ENCODE measurements at places on chromosomes 2 and 18.

DNA sequence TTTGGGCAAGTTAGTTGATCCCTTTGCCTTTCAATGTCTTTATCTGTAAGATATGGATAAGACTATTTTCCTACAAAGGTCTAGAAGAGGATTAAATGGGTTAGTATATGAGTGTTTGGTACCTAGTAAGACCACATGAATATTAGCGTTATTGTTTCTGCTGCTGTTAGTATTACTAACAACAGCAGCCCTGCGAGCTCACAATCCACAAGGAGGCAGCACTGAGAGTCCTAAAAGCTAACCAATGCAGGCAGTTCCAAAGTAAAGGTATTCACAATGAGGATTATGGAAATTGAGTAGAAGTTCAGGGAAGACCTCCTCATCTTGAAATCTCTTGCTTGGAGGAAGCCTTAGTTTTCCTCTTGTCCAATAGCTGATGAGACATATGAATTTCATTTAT is 248.9 kb downstream of the TDRD15 start:
- DNase-seq: no peak

DNA sequence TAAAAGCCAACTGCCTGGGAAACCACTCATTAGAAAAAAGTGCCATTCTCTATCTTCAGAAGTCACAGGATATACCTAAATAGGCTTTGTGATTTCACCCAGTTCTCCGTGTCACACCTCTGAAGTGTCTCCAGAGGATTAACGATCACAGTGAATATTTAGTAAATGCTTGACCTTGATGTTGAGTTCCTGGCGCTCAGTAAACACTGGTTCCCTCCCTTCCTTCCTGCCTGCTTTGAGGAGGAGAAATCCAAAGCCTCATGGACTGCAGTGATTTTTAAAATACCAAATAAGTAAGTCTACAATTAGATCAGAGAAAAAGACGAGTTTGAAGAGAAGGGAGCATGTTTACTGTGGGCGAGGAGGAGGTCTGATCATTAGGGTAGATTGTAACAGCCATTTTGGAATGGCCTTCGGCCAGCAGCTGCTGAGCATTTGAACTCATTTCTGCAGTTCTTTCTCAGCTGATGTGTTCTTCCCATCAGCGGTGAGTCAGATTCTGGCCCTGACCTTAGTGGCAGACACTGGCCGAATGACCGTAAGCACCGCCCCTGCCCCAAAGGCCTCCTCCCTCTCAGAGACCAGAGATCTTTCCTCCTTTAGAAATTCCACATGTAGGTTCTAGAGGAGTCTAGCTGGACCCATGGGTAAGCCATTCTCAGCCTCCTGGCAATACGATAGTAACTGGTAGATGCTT is 62.1 kb upstream of the SLC16A14 start:
- DNase-seq: peak; percentile 81

GRCh38 chr2:23944976-23945375 is 4.7 kb downstream of the UBXN2A start:
- no peak for DNase-seq

- DNase-seq: no peak
Measured at GRCh38 chr18:48473816-48474215, 64.6 kb upstream of the ZBTB7C start.

DNA sequence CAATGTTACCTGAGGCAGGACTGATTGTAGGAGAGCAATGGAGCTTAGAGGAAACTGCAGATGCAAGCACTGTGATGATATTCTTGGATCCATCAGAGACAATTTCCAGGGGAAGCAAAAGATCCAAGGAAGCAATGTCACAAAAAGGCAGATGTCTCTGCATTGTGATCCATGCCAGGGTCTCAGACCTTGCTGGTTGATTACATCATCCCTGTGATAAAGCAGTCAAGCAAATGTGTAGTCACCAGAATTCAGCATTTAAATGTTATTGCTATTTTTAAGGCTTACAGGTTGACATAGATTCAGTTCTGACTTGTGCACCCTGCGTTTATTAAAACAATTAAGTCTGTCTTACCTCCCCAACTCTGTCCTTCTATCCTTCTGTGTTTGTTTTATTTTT is 56.8 kb upstream of the CCDC85A start:
- DNase-seq: no peak

- no peak for DNase-seq
Measured at GRCh38 chr2:174914853-174915760, 90.1 kb downstream of the CHN1 start.

- DNase-seq: no peak
Measured at GRCh38 chr18:11570073-11570588, 39.3 kb upstream of the SLC35G4 start.

- DNase-seq: peak; percentile 61
Measured at GRCh38 chr2:96960153-96960961, 26.0 kb downstream of the FAM178B start.

GRCh38 chr2:85394261-85394681 is 15.9 kb downstream of the CAPG start:
- no peak for DNase-seq

GRCh38 chr2:236637686-236638569 is 68.3 kb downstream of the ACKR3 start:
- no peak for DNase-seq

GRCh38 chr18:47877892-47878291 is 52.6 kb downstream of the SMAD2 start:
- DNase-seq: no peak

DNA sequence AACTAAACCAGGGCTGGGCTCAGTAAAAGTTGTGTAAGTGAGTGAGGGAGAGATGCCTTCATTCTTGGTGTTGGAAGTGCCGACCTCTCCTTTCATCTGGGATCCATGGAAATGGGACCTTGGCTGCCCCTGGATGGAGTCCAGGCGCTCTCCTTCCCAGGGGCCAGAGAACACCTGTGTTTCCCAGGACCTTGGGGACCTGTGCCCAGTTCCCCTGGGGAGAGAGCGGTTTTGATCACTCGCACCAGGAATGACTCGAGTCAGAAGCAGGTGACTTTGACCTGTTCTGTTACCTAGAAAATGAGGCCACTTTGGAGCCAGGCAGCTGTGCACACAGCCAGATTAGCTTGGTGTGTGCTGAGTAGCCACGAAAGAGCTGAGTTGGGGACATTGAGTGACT is 97.3 kb downstream of the SH3BP4 start:
- no peak for DNase-seq

- no peak for DNase-seq
Measured at GRCh38 chr2:74497777-74498499, 1.5 kb downstream of the LBX2 start.

GRCh38 chr2:206353685-206354084 is 79.2 kb downstream of the ZDBF2 start:
- DNase-seq: no peak

DNA sequence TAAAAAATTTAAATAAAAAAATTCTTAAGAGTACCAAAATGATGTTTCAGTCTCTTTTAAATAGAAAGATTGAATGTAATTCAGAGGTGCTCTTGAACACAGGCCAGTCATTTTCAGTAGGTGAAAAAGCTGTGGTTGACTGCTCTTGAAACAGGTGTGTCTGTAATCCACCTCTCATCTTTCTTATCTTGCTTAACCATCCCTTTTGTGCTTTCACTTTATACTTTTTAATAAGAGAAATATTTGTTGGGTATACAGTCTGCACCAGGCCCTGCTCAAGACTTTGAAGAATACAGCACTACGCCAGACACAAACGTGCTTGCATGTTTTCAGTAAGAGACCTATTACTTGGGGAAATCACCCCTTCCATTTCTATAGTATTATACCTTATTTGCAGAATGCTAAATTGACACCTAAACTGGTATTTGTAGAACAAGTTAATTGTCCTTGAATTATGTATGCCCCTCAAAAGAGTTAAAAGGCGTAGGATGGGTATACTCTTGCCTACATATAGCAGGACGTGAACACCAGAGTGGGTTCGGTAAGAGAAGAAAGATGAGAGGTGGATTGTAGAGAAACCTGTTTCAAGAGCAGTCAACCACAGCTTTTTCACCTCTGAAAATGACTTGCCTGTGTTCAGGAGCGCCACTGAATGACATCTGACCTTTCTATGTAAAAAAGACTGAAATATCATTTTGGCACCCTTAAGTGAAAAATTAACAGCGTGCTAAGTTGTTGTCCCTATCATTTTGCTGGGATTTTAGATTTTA is 4.0 kb upstream of the RTN4 start:
- DNase-seq: no peak

DNA sequence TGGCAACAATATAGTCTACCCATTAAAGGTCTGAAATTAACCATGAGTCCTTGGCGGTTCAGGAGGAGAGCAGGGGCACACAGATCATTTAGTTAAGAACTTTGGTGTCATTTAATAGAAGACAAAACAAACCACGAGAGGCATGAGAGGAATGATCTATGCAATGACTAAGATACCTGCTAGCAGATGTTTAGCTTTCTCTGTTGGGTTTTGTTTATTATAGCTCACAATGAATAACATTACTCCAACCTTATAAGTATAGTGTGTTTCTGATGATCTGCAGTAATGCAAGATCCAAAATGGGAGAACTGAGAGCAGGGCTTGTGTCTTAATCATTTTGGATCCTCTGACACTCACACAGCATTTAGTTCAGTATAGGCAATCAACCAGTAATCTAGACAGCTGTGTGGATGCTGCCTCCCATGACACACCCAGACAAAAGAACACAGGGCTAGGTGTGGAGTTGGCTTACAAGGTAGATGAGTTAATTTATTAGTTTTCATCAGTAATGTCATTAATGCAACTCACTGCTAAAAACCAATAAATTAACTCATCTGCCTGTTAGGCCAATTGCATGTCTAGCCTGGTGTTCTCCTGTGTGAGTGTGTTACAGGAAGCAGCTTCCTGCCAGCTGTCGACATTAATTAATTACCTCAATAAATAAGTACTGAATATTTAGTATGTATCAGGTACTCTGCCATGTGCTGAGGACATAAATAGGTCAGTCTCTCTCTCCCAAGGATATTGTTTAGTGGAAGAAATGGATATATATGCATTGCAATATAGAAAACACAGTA is 92.3 kb downstream of the CLIP4 start:
- peak; percentile 24 for DNase-seq

DNA sequence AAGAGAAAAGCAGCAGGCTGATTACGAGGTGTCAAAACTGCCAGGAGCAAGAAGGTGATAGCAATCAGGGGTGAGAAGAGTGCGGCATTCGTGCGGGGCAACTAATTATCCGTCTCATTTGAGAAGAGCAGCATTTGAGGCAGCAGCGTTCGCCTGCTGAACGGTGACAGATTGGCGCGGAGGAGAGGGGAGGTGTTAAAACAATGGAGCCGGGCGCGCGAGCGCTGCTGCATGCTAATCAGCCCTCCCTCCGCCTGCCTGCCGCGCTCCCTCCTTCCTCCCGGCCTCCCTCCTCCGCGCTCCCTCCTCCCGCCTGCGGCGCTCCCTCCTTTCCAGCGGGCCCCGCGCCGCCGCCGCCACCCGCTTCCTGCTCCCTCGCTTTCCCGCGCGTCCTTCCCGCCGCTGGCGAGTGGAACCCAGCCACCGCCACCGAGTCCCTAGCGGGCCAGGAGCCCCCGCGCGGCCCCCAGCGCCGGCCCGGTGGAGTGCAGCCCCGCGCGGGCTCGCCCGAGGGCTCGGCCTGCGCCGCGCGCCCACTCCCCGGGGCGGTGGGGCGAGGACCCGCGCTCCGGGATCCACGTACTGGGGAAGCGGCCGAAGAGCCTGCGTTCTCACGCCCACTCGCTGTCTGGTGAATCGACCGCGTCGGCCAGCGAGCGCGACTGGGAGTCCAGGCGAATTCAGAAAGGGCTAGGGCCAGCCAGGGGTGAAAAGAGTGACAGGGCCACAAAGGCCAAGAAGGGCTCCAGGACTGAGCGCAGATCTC is 69.5 kb upstream of the PSMD14 start:
- no peak for DNase-seq

- DNase-seq: no peak
Measured at GRCh38 chr2:10329880-10330699, 27.4 kb downstream of the HPCAL1 start.

DNA sequence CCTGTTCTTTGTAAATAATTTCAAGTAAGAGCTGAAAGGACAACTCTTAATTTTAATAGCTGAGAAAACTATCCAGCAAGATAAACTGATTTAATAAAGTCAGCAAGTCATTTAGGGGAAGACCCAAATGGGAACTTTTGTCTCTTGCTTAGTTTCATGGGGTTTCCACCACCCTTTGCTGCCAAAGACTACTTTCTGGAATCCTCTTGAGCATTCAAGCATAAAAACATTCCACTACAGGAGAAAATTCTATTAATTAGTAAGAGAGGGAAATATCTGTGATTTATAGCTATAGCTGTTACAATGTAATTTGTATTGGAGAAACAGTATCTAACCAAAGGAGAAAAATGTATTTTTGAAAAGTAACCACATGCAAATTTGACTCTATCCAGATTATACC is 20.6 kb downstream of the EFEMP1 start:
- DNase-seq: no peak

GRCh38 chr2:27451095-27451494 is 8.9 kb downstream of the KRTCAP3 start:
- no peak for DNase-seq

DNA sequence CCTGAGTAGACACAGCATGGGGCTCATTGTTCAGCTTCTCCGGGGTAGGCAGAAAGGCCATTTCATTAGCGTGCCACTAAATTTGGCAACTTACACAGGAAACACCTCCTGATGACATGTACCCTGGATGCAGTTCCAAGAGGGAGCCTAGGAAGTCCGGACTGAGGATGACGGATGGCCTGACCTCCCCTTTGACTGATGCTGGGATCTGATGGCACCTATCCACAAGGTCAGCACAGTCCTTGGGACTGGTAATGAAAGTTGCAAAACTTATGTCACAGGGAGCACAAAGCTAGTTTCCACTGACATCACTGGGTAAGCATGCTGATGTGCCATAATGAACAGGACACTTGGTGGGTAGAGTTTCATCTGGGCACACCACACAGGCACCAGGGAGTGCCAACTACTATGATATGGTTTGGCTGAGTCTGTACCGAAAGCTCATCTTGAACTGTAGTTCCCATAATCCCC is 126.7 kb upstream of the ARL4C start:
- no peak for DNase-seq

- DNase-seq: no peak
Measured at GRCh38 chr2:215032153-215032552, 106.3 kb downstream of the ABCA12 start.

- DNase-seq: no peak
Measured at GRCh38 chr18:13544953-13545352, 181.4 kb downstream of the FAM210A start.

- DNase-seq: no peak
Measured at GRCh38 chr2:190459881-190460280, 51.7 kb downstream of the MFSD6 start.

GRCh38 chr18:64713284-64713683 is 564.4 kb upstream of the LINC00305 start:
- no peak for DNase-seq

- no peak for DNase-seq
Measured at GRCh38 chr2:179543361-179543901, 278.8 kb upstream of the SESTD1 start.
